ENCODE measurements at places on chromosomes 12 and 14.

DNA sequence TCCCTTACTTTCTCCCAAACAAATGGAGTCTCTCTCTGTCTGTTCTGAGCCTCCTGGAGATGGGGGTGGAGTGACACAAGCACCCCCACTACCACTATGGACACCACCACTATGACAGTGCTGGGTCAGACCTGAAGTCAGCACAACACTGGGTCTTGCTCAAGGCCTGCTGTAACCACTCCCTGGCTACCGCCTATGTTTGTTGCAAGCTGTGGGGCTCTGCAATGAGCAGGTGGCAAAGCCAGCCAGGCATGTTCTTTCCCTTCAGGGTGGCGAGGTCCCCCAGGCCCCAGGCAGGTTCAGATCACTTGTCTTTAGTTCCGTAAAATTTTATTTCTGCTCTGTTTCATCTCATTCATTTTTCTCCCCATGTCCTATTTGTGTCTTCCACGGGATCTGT is 349.8 kb downstream of the TMEM121 start:
- DNase-seq = no peak

- DNase-seq = peak; percentile 21
Measured at GRCh38 chr12:26119391-26119989, 5.3 kb downstream of the BHLHE41 start.

DNA sequence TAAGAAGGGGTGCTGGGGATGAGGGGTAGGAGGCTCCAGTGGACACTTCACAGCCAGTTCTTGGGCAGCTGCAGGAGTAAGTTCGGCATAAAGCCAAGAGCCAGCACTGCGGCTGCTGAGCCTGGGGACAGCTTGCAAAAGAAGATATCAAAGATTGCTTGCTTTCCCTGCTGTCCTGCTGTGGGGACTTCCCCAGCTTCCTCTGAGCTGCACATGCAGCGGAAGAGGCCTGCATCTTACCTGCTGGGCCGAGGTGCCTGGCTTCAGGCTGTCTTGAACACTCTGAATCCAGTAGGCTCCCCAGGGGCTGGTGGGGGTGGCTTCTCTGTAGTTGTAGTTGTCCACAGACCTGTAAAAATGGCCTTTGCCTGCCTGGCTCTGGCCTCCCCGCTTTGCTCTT is 1.3 kb downstream of the CHGA start:
- DNase-seq = no peak

GRCh38 chr12:57089271-57090245 is 644 bp downstream of the NAB2 start:
- no peak for DNase-seq

- no peak for DNase-seq
Measured at GRCh38 chr14:104926619-104927431, 2.1 kb downstream of the PLD4 start.

DNA sequence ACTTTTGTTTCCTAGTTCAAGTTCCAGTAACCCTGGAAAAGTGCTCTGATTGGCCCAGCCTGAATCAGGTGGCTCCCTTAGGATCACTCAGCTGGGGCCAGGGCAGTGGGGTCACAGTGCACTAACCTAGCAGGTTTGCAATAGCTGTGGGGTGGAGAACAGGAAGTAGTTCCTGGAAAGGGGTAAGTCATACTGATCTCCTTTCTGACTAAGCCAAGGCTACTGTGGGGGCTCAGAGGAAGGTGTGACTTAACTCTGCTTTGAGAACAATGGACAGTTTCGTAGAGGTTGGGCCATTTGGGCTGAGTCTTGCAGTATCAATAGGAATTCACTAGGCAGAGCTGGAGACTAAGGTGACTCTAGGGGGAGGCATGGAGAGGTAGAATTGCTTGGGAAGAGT is 89.4 kb downstream of the KIF26A start:
- no peak for DNase-seq

- DNase-seq = no peak
Measured at GRCh38 chr12:112759786-112760185, 31.8 kb upstream of the RPH3A start.

Data from NCI-H510A (cell line).